ENCODE measurements at places on chromosomes 16 and 17.

DNA sequence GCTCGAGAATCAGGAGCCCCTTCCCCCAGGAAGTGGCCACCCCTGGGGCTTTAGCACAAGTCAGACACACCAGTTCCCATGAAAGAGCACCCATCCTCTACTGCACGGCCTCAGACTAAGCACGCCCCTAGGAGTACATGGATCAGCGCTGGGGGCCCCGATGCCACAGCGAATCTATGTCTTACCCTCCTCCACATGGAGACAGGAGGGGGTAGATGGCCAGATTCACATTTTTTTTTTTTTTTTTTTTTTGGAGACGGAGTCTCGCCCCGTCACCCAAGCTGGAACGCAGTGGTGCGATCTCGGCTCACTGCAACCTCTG lies 3.2 kb upstream of the EXOSC6 start:
- DNase-seq = no peak

GRCh38 chr16:58128711-58129096 lies 477 bp downstream of the CFAP20 start:
- peak; percentile 18 for DNase-seq

DNA sequence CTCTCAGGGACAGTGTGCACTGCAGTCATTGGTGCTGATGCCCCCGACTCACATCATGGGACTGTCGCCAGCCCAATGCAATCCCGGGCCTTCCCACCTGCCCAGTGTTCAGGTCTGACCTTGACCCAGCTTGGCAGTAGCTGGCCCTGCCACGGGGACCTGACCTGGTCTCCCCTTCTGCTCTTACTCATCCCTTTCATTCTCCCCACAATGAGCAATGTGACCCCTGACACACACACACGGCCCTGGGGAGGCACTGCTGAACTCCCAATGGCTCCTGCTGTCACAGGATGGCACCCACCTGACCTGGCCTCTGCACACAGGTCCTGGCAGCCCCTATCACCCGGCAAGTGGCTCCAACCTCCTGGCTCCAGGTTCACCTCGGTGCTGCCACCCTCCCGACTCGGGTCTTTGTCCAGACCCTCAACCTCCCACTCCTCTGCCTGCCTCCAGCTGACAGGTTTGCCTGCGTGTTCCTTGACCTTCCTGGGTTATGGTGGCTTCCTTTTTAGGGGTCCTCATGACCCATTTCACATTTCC lies 6.6 kb downstream of the CD300C start:
- DNase-seq = no peak

GRCh38 chr16:14071576-14072271 lies 605 bp downstream of the MRTFB start:
- no peak for DNase-seq

GRCh38 chr16:78619811-78620210 lies 520.4 kb downstream of the WWOX start:
- DNase-seq = no peak

DNA sequence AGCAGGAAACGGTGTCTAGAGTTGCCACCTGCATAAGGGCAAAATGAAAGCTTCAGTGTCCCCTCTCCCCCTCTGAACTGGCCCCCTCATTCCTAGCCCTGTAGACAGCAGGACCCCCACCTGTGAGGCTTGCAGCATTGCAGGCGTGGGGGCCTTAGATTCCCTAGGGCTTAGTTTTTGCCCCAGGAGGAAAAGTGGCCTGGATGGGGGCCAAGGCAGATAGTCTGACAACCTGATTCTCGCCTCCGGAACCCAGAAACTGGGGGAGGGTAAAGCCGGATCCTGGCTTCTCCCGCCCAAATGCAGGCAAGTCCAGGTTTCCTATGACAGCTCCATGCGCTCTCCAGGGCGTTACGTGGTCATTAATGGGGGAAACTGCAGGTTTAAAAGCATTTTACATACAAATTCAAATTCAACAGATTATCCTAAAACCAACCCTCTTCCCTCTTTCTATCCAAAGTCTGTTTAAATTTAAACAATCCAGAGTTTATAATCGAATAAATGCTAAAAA lies 678 bp upstream of the HOXB6 start:
- DNase-seq = no peak

- no peak for DNase-seq
Observed at GRCh38 chr16:13402601-13403000, 501.2 kb downstream of the SHISA9 start.

GRCh38 chr17:55334285-55334684 lies 69.5 kb downstream of the HLF start:
- no peak for DNase-seq

DNA sequence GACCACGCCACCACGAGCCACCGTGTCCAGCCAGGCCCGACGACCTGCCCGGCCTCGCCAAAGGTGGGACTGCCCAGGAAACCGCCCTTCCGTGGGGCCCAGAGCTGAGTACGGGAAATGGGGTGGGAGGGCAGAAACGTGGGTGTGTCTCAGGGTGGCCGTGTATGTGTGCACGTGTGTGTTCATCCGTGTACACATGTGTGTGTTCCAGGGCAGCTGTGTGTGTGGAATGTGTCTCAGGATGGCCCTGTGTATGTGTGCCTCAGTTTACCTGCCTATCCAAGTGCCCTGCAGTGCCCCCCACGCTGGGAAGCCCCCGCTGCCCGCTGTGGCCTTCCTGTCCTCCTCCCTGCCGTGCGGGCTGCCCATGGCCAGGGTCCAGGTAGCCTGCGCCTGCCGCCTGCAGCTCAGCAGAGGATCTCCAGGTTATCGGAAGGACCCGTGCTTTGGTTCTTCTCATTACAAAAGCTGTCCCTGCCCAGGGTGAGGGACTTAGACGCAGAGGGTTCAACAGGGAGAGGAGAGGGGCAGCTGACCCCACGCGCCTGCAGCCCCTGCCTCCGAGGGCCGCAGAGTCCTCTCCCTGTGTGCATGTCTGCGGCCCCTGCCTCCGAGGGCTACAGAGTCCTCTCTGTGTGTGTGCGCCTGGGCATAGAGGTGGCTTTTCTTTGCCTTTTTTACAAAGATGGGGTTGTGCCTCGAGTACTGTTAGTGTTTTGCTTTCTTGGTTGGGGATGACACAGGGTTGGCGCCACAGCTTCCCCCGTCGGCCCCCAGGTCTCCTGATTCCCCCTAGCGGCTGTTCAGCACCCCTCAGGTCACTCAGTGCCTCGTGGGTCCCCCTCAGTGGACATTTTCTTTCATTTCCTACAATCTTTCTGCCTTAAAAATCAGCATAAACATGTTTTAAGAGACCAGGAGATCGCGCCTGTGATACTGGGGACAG lies 23.6 kb downstream of the ZNF469 start:
- DNase-seq = no peak

GRCh38 chr17:78127888-78128550 lies 536 bp downstream of the TMC6 start:
- DNase-seq = no peak

DNA sequence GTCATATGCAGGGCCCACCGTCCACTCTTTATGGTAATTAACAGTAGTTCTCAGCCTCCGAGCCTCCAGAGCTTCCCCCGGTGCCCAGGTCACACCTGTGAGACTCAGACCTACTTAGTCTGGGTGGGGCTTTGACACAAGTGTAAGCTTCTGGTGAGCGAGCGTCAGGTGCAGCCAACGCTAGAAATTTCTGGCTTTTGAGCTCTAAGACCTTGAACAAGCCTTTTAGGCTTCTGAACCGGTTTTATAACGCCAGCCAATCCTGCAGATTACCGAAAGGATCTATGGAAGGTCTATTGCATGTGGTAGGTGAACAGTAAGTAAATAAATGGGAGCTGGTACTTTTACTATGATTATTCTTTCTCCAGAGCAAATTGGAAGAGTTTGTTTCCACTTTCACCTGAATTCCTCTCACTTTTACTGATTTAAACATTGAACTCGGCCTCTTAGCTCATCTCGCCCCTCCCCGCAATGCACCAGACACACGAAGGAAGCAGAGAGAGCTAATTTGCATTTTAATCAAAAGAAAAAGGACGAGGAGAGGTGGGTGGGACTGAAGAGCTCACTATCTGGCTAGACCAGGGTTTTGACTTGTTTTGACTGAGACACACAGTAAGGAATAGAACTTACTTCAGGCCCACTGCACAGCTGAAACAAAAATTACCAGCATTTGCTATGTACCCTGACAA lies 47.1 kb downstream of the ABAT start:
- DNase-seq = no peak

DNA sequence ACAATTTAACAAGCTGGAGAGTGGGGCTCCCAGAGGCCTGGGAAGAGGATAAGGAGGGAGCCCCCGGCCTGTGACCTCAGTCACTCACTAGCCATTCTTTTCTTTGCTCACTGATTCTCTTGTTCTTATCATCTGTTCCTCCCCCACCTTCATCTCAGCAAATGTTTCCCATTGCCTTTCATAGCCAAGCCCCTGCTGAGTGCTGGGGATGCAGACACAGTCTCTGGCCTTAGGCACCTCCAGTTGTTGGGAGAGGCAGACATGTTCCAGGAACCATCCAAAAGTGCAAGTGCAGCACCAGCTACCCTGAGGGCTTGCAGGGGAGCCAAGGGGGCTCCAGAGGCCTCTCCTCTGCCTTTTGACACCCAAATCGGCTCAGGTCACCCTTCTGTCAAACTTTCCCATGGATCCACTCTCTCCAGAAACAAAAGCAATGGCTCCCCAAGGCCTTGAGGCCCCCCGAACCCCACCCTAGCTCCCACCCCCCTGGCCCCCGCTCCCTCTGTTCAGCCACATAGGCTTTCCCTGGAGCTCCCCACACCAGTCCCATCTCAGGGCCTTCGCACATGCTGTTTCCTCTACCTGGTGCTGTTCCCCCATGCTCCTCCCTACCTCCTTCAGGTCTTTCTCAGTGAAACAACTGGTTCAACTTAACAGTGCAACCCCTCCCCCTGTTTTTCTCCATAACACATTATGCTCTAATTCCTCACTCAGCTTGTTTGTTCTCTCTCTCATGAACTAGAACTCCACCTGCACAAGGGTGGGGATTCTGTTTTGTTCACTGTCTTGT lies 14.9 kb upstream of the KCNJ12 start:
- no peak for DNase-seq

DNA sequence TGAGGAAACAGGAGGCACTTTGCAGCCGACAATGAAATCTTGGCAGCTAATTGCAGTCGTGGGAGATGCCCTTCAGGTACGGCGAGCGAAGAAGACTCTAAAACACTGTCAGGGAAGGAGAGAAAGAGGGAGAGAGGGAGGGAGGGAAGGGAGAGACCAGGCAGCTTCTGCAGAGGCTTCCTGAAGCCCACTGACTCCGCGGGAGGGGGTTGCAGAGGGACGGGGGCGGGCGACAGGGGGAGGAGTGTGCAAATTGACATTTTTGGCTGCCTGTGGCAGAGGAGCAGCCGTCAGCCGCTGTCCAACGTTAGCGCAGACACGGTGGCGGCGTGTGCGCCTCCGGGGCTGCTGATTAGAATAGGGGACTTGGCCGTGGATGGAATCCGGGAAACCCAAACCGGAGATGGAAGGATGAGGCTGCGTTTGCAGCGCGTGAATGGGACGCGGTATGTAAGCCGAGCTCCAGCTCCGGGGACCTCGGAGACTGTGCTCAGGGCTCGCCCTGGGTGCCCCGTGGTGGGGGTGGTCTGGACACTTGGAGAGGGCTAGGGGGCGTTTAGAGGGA lies 849.1 kb upstream of the RBFOX1 start:
- DNase-seq = no peak

DNA sequence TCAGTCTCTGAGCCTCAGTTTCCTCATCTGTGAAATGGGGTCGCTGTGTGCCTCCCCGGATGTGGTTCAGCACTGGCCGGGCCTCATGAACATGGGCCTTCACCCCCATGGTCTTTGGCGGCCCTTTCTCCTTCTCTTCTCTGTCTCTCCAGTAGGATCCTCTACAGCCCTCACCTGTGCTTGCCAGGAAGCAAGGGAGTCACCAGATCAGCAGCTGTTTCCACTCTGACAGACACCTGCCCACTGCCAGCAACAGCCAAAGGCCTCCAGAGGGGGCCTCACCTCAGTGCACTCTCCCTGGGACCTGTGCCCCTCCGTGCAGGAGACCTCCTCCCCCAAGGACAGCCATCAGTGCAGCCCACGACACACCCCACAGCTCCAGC lies 89.4 kb downstream of the C16orf78 start:
- no peak for DNase-seq

DNA sequence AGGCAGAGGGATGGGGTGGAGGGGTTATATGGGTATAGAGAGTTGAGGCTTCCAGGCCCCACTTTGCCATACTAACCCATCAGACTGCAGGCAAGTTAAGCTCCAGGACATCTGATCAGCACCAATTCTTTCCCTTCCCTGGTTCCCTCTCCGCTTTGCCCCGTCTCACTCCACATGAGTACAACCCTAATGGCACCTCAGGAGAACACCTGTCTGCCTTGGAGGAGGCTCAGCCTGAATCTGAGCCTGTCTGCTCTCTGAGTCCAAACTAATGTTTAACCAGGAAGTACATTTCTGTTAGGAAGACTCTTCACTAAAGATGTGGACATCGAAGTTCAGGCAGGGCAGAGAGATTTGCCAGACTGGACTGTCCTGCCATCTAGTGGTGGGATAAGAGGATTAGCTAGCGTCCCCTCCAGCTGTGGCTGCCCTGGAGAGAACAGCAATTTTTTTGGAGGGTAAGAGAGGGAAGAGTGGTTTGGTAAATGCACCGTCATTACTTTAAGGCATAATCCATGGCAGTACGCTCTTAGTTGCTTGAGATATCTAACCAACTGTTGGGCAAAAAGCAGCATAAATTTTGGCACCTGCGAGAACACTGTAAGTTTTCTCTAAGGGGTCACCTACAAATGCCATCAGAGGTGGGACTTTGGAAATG lies 29.2 kb upstream of the LRRC75A start:
- DNase-seq = peak; percentile 49

DNA sequence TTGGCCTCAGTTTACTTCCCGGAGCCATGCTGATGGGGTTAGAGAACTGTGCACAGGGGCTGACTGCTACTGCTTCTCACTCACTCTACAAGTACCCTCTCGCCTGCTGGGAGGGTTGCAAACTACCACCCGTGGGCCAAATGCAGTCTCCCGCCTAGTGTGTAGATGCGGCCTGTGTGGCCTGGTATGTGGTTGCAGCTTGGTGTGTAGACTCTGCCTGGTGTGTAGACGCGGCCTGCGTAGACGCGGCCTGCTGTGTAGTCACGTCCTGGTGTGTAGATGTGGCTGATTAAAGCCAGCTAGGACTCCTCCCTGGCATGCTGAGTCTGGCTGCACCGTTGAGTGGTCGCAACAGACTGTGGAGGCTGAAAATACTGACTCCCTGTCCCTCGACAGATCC lies 7.3 kb downstream of the CANT1 start:
- DNase-seq = no peak

DNA sequence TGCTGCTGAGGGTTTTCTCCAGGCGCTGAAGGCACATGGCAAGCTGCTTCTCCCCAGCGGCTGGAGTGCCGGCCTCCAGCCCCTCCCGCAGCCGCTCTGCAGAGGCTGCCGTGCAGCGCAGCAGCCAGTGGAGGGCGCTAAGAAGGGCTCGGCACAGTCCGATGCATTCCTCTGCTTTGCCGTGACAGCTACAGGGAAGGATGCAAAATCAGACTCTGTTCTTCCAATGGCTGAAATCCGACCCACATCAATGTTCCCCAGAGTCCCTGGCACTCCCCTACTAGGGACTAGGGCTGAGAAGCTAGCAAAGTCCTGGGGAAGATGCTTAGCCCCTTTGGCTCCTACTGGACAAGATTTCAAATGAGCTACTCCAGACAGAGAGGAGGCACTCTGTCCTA lies 19.0 kb downstream of the MED24 start:
- no peak for DNase-seq
